ENCODE measurements at places on chromosomes 5 and 9.

DNA sequence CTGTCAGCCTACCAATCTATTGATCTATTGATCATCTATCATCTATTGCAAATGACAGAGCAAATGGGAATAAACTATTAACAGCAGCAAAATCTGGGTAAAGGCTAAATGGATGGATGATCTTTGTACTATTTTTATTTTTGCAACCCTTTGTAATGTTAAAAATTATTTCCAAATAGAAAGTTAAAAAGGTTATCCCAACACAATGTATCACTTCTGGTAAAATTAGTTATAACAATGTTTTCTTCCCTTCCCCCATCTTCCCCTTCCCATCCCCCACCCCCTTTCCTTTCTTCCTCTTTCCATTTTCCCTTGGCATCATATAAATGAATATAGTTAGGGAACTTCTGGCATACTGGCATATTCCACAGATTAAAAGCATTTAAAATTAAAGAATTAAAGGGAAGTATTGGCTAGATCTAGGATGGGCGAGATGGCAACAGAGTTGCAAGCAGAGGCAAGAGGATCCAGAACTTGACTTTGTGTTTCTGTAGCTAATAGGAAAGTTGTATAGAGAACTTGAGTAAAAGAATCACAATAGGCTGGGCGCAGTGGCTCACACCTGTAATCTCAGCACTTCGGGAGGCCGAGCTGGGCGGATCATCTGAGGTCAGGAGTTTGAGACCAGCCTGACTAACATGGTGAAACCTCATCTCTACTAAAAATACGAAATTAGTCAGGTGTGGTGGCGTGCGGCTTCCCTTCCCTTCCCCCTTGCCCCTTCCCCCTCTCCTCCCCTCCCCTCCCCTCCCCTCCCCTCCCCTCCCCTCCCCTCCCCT lies 66.6 kb upstream of the TAF11L2 start:
- no peak for DNase-seq

DNA sequence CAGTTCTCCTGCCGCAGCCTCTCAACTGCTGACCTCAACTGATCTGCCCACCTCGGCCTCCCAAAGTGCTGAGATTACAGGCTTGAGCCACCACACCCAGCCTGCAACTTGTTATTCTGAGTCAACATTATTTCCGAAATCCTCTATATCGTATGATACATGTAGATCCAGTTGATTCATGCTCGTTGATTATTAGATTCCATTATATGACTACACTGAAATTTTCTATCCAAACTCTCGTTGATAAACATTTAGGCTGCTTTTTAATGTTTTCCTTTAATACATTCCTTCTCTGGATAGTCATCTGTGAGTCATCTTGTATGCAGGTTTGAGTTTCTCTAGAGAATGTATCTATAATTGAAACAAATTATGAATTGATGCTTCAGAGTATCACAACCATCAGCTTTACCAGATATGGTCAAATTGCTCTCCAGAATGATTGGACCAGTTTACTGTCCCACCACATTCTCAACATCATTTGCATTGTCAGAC lies 4.1 kb downstream of the CDK7 start:
- no peak for DNase-seq

- DNase-seq, result no peak
These were observed 2.2 kb downstream of the GFPT2 start for GRCh38 chr5:180350711-180351465.

DNA sequence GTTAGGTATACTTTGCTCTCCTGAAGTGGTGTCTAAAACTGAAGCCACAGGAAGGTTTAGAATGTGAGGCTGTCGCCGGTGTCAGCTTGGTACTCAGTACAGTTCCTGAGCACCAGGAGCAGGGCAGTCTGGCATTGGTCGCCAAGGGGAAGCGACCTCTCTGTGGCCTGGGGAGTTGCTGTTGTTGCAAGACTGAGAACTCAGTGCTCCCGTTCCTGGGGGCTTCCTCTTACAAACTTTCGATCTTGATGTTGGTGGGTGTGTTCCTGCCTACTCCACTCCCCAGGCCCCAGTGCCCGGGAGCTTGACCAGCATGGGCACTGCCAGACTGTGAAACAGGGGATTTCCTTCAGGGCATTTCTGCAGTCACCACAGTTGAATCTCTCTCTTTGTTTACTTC lies 52.4 kb upstream of the PPARGC1B start:
- DNase-seq, result peak; percentile 86

GRCh38 chr9:136775191-136775590 lies 10.9 kb upstream of the LCN15 start:
- DNase-seq, result no peak

GRCh38 chr9:133050781-133051180 lies 11.0 kb upstream of the CEL start:
- DNase-seq, result no peak

- DNase-seq, result peak; percentile 33
These were observed 41.0 kb downstream of the ESM1 start for GRCh38 chr5:54944364-54944763.

GRCh38 chr5:21173526-21173925 lies 1185.5 kb upstream of the CDH18 start:
- no peak for DNase-seq

- DNase-seq, result peak; percentile 13
These were observed 2.5 kb upstream of the ISL1 start for GRCh38 chr5:51380603-51381207.

GRCh38 chr5:130316971-130317680 lies 412.9 kb downstream of the CHSY3 start:
- DNase-seq, result no peak

DNA sequence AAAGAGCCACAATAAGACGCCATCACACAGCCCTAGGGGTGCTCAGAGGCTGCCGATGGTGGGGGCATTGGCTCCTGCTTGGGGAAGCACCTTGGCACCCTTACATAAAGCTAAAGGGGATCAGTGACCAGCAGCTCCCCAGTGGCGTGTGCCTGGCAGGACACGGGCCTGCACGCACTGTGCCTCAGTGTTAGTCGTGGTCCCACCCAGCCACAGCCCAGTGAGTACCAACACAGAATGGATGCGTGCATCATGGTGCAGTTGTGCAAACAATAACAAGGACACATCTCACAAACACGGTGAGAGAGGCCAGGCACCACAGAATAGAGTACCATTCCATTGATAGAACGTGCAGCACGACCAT lies 103.2 kb downstream of the WNK2 start:
- DNase-seq, result no peak

- no peak for DNase-seq
These were observed 55.9 kb downstream of the MLLT3 start for GRCh38 chr9:20566401-20566800.

- no peak for DNase-seq
These were observed 52.8 kb upstream of the RORB start for GRCh38 chr9:74444369-74444768.

GRCh38 chr5:66551945-66552344 lies 44.2 kb upstream of the MAST4 start:
- DNase-seq, result peak; percentile 38

GRCh38 chr5:111758284-111758628 lies 1.3 kb upstream of the NREP start:
- no peak for DNase-seq

- DNase-seq, result no peak
These were observed 27.3 kb upstream of the TTC23L start for GRCh38 chr5:34811706-34812105.

- no peak for DNase-seq
These were observed 409.7 kb downstream of the ADGRV1 start for GRCh38 chr5:90968319-90968718.

DNA sequence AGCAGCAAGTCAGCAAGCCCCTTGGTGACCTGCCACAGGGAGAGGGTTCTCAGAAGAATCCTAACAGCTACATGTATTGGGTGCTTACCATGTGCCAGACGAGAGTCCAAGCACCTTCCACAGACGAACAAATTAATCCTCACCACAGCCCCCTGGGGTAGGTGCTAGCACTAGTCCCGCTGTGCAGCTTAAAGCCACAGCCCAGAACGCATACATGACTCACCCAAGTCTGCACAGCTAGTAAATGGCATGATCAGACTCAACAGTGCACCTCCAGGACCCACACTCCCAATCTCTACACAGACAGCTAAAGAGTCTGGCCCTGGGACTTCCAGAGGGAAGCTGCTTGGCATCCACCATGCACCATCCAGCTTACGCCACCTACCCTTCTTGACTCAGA lies 111.5 kb downstream of the PAX5 start:
- no peak for DNase-seq

GRCh38 chr5:21774801-21775200 lies 1078.3 kb downstream of the CDH12 start:
- DNase-seq, result no peak

DNA sequence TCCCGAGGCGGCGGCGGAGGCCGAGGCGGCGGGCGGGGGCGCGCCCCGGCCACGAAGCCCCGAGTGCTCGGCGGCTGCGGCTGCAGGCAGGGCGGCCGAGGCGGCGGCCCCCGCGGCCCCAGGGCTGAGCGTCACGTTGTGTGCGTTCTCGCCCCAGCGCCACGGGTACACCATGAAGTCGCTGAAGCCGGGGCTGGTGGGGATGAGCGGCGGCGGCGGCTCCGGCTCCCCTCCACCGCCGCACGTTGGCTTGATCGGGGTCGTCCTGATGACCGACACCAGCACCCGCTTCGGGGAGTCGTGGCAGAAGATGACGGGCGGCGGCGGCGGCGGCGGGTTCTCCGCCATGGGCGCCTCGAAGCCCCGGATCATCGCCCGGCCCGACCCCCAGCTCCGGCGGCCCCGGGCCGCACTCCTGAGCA lies 498 bp downstream of the ZNF367 start:
- DNase-seq, result no peak

DNA sequence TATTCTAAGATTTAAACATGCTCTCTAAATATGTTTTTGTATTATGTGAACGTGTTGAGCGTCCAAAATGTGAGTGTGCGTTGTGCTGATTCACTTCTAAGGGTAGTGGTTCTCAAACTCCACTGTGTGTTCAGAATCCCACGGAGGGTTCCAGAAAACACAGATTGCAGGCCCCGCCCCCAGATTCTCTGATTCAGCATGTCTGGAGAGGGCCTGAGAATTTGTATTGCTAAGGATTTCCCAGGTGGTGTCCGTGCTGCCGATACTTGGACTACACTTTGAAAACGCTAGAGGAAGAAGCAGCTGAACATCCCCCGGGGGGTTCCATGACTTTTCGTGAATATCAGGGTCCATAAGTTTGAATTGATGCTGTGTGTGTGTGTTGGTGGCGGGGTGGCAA lies 1043.2 kb upstream of the WWC1 start:
- DNase-seq, result no peak

DNA sequence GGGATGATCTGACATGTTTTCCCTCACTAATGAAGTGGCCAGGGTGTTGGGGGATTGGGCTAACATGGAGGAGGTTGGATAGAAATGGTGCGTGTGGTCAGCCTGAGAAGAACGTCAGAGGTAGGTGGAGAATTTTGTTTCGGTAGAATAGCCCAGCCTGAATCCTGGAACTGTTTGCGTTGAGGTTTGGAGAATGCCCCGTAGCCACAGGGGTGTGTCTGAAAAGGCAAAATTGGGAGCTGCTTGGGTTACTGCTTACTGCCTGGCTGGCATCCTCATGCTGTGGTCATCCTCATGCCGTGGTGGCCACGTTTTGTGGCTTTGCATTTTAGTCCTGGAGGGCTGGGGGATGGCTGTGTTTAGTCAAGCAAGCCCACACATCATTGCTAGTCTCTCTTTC lies 236.9 kb downstream of the GOLPH3 start:
- no peak for DNase-seq

- DNase-seq, result no peak
These were observed 10.5 kb upstream of the NDST1 start for GRCh38 chr5:150497274-150497988.

DNA sequence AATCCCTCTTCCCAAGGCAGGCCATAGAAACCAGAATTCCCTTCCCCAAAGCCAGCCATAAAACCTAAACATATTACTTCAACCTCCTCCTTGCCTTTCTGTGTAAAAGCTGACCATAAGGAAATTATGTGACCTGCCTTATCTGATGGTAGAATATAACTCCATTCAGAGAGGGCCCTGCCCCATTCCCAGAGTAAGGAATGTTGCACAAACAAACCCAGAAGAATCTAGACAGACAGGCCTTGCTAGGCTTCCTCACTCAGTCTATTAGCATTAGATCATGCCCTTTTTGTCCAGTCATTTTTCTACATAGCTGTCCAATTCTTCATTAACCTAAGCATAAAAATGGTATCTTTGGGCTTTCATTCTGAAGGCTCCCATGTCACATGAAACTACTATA lies 17.8 kb upstream of the IFNB1 start:
- no peak for DNase-seq

- DNase-seq, result no peak
These were observed 69.7 kb downstream of the ZNF618 start for GRCh38 chr9:113945784-113946183.

GRCh38 chr9:126482361-126483044 lies 131.2 kb upstream of the LMX1B start:
- no peak for DNase-seq

- DNase-seq, result no peak
These were observed 469 bp upstream of the FIBCD1 start for GRCh38 chr9:130939405-130940026.

DNA sequence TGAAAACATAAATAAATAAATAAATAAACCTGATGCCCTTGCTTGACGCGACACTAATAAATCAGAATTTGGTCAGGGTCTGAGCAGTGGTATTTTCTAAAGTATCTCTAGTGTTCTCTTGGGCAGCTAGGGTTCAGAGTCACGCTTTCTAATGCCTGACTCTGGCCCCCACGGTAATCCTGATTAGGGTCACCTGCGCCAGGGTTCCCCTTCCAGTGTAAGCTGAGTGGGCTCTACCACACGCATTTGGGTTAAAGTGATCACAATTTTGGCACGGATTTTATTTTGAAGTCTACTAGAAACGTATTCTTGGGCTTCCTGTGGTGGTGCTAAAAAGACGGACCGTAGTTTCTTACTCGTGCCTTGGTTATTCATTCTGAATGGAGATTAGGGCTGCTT lies 651 bp downstream of the TTC1 start:
- peak; percentile 9 for DNase-seq

DNA sequence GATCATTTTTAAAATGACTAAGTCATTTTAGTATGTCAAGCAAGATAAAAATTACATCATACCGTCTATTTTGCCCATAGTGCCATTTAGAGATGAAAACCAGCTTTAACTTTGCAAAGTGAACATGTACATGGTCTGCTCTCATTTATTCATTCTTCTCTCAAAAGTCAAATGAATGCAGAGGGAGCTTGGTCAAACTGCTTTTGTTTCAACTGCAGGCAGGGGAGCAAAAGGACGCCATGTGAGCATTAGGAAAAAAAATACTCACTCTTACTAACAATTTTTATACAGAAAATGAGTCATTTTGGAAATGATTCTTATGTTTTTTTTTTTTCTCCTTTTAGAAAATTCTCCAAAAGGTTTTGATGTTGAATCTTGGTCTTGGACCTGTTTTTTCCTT lies 15.7 kb downstream of the SCGB3A1 start:
- no peak for DNase-seq

GRCh38 chr5:126094991-126095390 lies 328.2 kb upstream of the GRAMD2B start:
- DNase-seq, result no peak

- DNase-seq, result peak; percentile 36
These were observed 34.5 kb upstream of the SLC46A2 start for GRCh38 chr9:112925058-112925641.

- DNase-seq, result no peak
These were observed 25.4 kb downstream of the DMRT3 start for GRCh38 chr9:1001838-1002237.

Measured in inflammatory macrophage treated with lipopolysaccharide for 1 hour (primary cell).